ENCODE measurements at places on chromosomes 2 and 18.

GRCh38 chr2:20796374-20796791 lies 26.5 kb downstream of the LDAH start:
- no peak for DNase-seq

DNA sequence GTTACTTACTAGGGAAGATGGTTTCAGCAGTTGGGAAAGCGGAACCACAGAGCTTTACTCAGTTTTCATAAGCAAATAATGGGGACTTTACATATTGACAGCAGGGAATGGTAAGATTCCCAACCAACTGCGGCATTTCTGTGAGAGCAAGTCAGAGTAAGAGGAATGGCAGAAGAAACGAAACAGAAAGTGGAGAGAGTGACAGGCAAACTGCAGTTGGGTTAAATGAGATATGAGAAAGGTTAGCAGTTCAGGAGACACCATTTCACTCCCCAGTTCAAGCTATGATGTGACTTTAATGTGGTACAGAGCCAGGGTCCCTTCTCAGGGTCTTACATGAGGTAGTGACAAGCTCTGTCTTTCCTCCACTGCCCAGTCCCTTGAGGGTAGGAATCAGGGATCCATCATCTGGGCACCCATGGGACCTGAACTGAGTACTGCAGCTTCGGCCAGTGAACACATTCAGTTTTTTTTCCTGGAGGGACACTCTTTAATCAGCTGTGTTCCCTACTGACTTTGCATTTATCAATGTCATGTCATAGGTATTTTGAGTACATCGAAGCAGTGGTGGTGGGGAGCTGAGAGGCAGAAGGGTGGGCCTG lies 33.0 kb upstream of the GREB1 start:
- DNase-seq: no peak

GRCh38 chr2:144448389-144449027 lies 71.4 kb downstream of the ZEB2 start:
- no peak for DNase-seq

GRCh38 chr2:121064186-121064585 lies 220.8 kb downstream of the TFCP2L1 start:
- no peak for DNase-seq

GRCh38 chr2:102120701-102121159 lies 21.8 kb upstream of the IL1R1 start:
- no peak for DNase-seq

DNA sequence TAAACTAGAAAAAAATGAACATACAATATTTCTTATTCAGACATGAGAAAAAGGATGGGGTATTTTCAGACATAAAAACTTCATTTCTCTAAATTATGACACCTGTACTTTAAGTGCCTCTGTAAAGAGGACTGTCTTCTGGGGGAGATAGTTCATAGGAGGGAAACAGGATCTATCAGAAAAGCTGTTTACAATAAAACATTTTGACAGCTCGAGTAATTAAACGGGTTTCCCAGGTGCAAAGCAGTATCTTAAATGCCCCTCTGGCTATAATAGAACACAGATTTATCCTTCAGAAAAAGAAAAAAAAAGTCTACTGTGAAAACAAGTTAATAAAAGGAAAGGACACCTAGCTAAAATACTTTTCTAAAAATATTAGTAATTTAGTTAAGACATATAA lies 311.4 kb upstream of the UBE2E3 start:
- no peak for DNase-seq

GRCh38 chr2:205060269-205060668 lies 515.0 kb downstream of the PARD3B start:
- DNase-seq: no peak

DNA sequence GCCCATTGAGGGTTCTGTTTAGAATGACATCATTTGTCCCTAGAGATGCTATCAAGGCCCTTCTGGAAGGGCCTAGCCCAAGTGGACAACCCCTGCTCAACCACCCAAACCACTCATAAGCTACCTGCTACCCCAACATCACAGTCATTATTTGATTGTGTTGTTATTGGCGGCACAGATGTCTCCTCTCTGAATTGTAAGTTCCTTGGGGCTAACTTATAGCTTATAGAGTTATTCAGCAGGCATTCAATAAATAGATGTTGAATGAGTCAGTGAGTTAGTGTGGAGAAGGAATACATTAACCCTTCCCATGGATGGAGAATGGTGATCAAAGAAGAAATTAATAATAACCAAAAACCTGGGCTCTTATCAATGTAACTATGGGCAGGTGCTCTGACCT lies 80.0 kb downstream of the ACAA2 start:
- no peak for DNase-seq

DNA sequence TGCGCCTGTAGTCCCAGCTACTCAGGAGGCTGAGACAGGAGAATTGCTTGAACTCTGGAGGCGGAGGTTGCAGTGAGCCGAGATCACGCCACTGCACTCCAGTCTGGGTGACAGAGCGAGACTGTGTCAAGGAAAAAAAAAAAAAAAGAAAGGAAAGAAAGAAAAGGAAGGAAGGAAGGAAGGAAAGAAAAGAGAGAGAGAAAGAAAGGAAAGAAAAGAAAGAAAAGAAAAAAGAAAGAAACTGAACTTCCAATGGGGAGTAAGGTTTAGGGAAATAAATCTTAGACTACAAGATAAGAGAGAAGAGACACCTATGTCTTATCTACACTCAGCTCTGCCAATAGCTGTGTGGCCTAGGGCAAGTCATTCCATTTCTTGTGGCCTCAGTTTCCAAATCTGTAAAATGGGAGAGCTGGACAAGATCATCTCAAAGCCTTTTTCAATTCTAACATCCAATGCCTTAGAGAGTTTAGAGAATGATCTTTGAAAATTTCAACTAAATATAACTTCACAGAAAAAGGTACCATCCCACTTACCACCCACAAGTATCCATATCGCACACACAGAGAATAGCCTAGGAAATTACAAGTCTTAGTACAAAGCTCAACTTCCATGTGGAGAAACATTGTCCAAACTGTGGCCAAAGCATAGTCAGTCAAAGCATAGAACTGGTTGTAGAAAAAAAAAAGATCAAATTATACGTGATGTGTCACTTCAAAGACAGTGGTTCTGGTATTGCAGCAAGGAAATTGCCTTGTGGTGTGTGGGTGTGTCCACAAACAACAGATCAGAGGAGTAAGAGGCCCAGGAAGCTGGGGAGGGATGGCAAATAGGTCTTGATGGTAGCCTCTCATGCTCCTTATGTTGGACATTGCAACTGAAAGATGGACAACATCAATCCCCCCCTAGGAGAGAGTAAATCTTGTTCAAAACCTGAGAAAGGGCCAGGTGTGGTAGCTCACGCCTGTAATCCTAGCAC lies 42.4 kb downstream of the SLC14A2 start:
- DNase-seq: no peak

DNA sequence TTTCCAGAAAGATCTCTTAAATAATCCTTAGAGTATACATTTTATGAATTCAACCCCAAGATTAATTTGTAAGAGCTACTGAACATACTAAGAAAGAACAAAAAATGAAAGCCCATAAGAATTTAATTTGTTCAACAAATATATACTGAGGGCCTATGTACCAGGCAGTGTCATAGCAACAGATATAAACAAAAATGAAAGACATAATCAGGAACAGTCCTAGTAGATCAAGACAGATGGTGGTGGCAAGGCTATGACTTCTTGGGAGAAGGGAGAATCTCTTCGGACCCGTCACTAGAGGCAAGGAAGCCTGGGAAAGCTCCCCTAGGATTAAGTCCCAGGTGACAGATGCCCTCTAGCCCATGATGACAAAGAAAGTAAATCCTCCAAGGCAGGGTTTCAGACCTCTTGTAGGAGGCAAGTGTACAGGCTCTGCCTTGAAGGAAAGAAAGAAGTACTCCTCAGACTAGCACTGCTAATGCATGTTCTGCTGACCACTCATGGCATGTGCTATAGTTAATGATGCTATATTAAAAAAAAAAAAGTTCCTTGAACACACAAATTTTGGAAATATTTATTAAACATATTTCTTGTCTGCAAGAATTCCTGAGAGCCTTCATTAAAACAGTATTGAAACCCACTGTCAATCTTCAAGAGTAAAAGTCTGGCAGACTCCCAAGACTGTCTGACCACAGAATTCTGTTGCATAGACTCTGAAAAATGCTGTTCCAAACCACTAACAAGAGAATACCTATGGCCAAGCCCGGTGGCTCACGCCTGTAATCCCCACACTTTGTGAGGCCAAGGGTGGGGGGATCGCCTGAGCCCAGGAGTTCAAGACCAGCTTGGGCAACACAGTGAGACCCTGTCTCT lies 31.5 kb downstream of the NOL10 start:
- DNase-seq: no peak

DNA sequence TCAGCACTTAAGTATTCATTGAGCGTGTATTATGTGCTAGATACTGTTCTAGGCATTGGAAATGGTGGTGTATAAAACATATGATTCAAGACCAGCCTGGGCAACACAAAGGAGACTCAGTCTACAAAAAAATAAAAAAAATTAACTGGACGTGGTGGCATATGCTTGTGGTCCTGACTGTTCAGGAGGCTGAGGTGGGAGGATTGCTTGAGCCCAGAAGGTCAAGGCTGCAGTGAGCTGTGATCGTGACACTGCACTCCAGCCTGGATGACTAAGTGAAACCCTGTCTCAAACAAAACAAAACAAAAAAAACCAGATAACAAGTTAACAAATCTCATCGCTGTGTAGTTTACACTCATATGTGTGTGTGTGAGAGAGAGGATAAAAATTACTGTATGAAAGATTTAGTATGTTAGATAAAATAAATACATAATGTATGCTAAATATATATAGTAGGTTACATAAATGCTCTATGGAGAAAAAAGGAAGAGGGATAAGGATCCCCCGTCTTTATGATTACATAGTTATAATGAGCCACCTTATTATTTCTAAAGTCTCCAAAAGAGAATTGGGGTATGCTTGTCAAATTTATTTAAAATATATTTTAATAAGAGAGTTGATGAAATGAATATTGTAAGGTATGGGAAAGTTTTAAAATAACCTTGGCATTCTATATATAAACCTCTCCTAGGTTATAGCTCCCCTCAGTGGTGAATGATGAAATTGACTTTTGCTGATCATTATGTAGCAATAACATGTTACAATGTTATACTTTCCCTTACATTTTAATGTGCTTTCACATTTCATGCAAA lies 69.2 kb downstream of the EHBP1 start:
- DNase-seq: no peak

- DNase-seq: no peak
Observed at GRCh38 chr2:151862700-151863099, 34.5 kb upstream of the ARL5A start.

GRCh38 chr2:48197618-48198017 lies 291.3 kb upstream of the FBXO11 start:
- no peak for DNase-seq

- no peak for DNase-seq
Observed at GRCh38 chr2:9165625-9166024, 41.0 kb upstream of the ASAP2 start.

GRCh38 chr2:205139822-205140463 lies 542.4 kb upstream of the NRP2 start:
- DNase-seq: no peak

DNA sequence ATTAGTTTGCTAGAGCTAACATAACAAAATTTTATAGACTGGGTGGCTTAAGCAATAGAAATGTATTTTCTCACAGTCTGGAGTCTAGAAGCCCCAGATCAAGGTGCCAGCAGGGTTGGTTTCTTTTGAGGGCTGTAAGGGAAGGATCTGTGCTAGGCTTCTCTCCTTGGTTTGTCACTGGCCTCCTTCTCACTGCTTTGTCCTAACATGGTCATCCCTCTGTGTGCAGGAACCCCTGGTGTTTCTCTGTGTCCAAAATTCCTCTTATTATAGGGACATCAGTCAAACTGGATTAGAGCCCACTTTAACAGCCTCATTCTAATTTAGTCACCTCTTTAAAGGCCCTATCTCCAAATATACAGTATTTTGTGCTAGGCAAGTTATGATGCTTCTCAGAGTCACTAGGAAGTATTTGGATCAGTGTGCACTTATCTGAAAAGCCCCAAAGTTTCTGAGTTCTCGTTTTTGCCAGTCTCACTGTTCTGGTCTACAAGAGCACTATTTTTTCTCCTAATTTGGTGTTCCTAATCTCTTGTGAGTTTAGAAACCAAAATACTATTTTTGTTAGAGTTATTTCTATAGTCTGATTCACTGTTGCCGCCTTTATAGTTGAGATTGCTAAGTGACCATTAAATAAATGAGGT lies 29.0 kb downstream of the ZC3H6 start:
- no peak for DNase-seq

DNA sequence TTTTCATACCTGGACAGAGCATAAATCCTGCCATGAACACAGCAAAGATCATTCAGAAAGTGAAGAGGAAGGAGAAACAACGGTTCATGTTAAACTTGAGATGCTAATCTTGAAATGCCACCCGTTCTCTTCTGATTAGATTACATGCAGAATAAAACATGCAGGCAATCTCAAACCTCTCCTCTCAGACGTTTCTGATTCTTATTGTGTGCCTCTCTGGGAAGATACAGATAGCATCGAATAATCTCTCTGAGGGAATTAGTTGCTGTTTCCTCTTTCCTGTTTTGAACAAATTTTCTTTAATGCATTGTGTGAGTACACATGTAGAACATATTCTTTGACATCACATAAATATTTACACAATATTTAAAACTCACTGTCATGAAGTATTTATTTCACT lies 313.4 kb downstream of the PRKCE start:
- no peak for DNase-seq

DNA sequence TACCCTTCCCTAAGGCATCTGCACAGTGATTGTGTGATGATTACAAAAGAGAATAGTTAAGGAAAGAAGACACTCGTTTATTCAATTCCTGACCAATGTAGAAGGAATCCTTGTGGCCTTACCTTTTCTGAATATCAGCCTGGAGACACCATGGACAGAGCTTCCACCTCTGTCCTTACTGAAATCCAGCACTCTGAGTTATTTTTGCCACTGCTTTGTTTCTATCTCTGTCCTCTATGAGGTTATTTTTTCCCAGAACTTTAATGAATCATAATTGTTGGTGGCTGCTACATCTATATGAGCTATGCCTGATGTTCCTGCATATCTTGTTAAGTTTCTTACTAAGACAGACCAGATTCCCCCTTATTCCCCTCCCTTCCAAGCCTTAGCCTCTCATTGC lies 275.1 kb downstream of the SETBP1 start:
- DNase-seq: no peak

DNA sequence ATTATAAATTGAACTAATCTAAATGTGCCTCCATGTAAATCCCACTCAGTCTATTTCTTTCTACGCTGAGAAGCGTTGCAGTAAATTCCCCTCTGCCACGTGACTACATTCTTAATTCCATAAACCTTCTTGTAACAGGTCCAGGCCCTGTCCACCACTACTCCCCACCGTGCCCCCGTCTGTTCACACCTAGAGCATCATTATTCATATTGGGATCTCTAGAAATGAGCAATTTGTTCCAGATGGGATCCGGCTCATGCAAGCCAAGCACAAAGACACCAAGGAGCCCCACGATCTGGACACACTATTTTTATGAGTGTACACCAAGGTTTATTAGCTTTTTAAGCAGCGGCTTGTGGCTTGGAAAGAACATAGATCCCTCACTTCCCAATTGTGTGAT lies 38.2 kb downstream of the BOLA3 start:
- no peak for DNase-seq

GRCh38 chr2:11140492-11140891 lies 14.8 kb upstream of the SLC66A3 start:
- no peak for DNase-seq

- no peak for DNase-seq
Observed at GRCh38 chr2:181850936-181851560, 40.5 kb upstream of the ITPRID2 start.

All from stimulated activated CD4-positive, alpha-beta T cell treated with anti-CD3 and anti-CD28 coated beads, Interleukin-2, amount 100 ng/mL, for 4 hours (primary cell).